HFF-Myc (cell line): ENCODE measurements at places on chromosomes 7 and 10.

DNA sequence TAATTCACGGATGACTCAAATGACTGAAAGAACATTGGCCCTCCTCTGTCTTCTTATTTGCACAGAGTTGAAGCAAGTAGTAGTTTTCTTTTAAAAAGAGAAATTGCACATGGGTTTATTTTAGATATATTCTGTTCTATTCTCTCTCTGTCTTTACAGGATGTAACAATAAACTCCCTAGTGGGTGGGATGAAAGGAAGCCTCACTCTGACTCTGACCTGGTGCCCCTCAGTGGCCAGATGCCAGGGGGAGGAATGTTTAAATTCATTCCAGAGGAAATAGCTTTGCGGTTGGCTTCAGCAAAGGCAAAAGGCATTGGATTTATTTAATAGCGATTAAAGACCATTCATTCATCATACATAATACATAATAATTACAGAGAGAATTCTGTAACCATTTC lies 156.4 kb upstream of the MTPN start:
- no peak for DNase-seq

DNA sequence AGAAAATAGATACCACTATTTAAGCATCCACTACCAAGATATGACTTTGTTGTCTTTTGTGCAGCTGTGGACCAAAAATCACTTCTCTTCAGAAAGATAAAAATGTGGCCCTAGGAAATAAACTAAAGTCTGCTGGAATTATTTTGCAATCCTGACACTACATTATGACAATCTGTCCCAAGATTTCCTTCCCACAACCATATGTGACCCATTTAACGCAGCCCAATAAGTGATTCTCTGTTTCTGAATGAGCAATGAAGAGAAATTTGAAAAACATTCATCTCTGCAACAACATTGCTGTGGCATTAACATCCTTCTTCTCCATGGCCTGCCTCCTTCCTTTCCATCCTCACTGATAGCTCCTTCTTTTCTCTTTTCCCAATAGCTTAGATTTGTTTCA lies 212.0 kb downstream of the TSPAN12 start:
- no peak for DNase-seq

DNA sequence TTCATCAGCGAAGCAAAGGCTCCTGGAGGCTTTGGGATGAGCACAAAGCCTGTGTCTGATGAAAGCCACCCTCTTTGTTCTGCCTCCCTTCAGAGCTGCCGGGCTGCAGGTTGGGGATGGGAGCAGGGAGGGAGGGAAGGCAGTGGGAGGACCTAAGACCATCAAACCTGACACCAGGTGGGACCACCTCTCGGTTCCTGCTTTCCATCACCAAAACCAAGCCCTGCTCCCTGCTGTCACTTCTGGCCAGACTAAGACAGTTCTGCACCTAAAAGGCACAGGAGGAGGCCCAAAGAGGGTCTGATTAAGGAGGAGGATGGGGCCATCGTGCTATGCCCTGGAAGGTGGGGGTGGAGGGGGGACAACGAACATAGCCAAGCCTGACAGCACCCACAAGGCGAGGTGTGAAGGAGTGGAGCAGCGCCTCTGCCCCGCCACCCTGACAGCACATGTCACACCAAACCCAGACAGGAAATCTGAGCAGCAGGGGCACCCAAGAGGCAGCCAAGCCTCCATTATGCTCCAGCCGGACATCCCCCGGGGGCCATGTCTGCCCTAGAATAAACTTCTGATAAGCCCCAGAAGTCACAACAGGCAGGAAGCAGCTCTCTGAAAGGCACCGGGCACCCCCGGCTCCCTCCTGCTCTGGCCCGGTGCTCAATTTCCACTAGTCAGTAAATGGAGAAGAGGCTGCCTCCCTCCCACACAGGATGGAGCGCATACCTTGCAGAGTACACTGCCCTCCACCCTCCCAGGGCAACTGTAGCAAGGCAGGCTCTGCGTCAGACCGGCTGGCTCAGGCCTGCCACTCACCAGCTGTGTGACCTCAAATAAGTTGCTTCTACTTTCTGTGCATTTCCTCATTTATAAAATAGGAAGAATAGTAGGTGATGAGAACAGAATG lies 48.9 kb downstream of the DLG5 start:
- DNase-seq, result no peak

DNA sequence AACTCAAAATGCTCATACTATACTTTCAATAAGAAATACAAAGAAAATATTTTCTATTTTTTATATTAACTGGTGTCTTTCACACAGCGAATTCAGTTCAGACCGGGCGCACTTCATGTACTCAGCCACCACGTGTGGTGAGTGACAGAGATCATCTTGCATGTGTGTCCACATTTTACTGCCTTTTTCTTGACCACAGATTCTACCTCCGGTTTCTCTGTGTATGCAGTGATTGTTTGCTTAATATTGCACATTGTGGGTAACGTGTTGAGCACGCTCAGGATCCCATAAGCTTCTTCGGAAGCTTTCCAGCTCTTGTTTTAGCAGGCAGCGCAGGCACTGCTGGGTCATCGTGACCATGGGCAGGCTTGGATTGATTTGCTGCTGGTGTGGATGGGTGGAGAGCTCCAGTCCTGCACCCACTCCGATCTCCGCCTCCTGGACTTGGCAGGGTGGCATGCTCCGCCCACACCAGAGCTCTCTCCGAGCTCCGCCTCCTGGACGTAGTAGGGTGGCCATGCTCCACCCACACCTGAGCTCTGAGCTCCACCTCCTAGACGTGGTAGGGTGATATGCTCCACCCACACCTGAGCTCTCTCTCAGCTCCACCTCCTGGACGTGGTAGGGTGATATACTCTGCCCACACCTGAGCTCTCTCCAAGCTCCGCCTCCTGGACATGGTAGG lies 253.3 kb downstream of the DIP2C start:
- DNase-seq, result no peak

- no peak for DNase-seq
These were observed at the start of gene NANOS1 for GRCh38 chr10:119029613-119030420. NANOS1 (plus strand) TSS chr10:119029714; CDS start chr10:119029802, 88 bp downstream.

DNA sequence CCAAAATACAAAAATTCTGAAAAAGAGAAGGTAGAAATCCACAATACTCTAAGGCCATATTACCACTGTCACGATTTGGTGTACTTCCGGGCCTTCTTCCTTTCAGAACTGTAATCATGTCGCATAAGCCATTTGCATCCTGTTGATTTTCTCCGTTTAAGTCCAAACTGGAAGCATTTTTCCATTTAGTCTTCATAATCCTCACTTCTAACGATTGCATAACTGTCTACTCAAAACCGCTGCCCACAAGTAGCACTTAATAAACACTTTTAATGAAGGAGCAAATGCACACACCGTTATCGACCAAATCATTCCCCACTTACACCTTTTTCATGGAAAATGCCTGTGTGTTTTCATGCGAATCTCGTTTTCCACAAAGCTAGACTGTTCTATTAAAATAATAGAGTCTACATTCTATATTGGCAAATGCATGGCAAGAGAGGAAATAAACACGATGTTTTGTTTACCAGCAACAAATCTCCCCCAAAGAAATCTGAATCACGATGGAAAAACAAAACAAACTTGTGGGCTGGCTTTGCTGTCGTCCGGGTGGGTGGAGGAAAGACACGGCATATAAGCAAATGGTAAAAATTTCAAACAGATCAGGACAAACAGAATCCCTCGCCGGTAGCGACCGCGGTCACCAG lies 1.0 kb downstream of the ATE1 start:
- no peak for DNase-seq

GRCh38 chr10:88810196-88810961 lies 7.8 kb downstream of the LIPM start:
- peak; percentile 62 for DNase-seq

- no peak for DNase-seq
These were observed 46.4 kb upstream of the CC2D2B start for GRCh38 chr10:95861386-95861785.

DNA sequence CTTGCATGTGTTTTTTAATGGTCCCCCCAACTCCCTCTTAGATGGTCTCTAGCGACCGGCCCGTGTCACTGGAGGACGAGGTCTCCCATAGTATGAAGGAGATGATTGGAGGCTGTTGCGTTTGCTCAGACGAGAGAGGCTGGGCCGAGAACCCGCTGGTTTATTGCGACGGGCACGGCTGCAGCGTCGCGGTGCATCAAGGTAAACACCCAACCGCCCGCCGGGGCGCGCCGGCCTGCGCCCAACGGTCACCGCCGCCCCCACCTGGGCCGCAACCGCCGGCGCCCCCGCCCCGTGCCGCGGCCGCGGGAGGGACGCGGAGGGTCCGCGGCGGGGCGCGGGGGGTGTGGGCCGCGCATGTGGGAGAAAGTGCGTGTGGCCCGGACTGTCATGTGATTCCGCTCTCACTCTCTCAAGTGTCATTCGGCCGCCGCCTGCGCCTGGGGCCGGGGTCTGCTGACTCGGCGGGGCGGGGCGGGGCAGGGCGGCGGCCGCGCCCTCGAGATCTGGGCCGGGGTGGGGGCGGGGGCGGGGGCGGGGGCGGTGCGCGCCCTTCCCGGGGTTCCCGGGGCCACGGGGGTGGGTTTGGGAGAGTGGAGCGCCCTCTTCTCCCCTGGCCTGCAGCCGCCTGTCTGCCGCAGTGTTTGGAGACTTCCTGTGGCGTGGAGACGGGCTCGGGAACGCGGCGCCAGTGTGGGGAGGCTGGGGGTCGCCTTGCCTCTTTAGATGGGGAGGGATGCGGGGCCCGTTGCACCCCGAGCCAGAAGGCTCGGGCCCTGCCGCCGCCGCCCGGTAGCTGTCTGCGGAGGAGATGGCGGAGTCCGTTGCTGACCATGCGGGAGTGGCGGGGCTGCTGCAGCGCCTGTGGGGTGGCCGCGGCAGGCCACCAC lies 817 bp downstream of the MLLT10 start:
- DNase-seq, result no peak

- DNase-seq, result peak; percentile 37
These were observed 485.1 kb downstream of the SEMA3D start for GRCh38 chr7:84701524-84702306.

DNA sequence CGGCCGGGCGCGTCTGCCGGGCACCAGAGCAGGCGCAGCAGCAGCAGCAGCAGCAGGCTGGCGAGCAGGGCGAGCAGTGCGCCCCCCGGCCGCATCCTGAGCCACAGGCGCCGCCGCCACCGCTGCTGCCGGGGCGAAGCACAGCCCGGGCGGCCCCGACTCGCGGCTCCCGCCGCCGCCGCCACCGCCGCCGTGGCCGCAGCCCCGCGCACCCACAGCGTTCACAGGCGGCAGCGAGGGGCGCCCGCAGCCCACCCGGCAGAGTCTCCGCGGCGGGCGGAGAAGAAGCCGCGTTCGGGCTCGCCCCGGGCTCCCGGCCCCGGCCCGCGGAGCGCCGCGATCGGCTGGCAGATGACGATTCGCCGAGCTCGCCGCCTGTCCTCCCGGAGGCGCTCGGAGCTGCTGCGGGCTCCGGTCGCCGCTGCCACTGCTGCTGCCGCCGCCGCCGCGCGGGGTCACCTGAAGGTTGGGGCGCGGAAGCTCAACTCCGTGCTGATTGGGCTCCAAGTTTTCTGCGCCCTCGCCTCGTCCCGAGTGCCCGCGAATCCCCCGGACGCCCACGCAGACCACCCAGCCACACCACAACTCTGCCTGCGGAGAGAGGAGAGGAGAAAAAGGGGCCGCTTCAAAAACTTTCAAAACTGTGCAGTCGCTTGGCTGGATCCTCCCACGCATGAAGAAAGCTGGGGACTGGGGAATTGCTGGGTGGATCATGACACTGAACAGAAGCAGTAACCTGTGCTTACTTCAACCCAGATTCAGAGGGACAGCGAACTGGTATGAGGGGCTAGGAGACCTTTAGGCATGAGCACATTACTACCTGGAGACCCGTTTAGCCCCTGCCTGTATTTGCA lies at the start of gene ST8SIA6:
Gene ST8SIA6 (minus strand): TSS at position 435 of the 854 bp plus-strand sequence. CDS start 340 bp downstream, at position 95.
- no peak for DNase-seq

GRCh38 chr10:127151541-127151940 lies 44.9 kb downstream of the INSYN2A start:
- DNase-seq, result no peak

- no peak for DNase-seq
These were observed 15.2 kb downstream of the ZCWPW1 start for GRCh38 chr7:100413346-100413745.

GRCh38 chr10:79883986-79884385 lies 57.4 kb downstream of the NUTM2E start:
- DNase-seq, result no peak

DNA sequence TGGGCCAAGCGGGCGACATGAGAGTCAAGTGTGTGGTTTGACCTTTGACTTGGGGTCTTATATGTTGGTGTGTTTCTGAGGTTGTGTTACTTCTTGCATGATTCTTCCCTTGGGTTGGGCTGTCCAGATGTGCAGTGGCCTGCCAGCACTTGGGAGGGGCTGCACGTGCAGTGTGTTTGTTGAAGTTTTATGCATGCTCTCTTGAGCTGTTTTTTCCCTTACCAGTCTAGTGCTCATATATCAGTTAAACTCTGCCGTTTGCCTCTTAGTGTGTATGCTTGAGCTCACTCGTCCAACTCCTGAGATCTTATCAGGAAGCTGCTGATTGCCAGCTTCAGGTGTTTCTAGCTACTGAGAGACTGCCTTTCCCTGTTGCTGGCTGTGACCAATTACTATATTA lies 23.1 kb downstream of the SP4 start:
- DNase-seq, result peak; percentile 5

DNA sequence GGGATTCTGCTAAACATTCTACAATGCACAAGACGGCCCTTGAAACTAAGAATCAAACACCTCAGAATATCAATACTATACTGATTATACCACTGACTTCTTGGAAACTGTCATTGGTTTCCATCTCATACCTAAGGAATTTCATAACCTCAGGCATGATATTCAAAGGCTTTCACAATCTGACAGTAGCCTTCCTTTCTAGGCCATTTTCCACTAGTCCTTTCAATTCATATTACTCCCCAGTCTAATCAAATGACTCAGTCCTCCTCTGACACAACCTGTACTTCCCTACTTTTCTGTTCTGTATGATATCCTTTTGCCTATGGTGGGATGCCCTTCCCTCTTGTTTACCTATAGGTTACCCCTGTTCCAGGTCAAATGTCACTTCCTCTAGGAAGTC lies 48.3 kb downstream of the CSTF2T start:
- no peak for DNase-seq

- DNase-seq, result no peak
These were observed 143.8 kb downstream of the ARHGAP21 start for GRCh38 chr10:24579906-24580305.

GRCh38 chr10:24333736-24334135 lies 124.8 kb downstream of the KIAA1217 start:
- no peak for DNase-seq

GRCh38 chr7:12802070-12802469 lies 114.6 kb downstream of the ARL4A start:
- no peak for DNase-seq

- no peak for DNase-seq
These were observed 43.3 kb downstream of the POLR1F start for GRCh38 chr7:19665399-19666008.

DNA sequence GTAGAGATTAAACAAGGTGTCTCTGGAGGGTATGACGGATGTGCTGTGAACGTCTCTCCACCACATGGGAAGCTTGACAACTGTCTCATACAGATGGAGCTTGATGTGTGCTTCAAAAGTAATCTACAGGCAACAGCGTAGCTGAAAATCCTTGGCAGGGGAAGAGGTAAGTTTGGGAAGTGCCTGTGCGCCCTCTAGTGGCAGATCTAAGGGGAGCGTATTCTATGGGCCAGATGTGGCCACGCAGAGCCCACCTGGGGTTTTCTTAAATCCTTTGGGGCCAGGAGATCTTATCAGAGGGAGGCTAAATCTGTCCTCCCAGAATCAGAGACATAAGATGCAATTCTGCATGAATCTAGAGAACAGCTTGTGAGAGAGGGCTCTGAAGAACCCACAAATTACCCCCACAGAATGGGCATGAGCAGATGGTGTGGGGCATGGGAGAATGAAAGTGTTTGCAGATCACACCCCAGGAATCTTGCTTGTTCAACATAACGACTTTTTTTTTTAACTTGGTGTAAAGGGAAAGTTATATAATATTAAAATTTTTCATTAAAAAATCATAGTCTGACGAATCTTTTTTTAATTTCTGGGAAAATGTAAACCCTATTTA lies 91.2 kb upstream of the MPP7 start:
- peak; percentile 51 for DNase-seq
